ENCODE measurements at places on chromosomes 5 and 9. TPM values are rescaled to one million over a fixed set of nuclear protein-coding genes. Genes with fewer than 3 reads are reported as not detected.

Gene DND1
- 0.52 TPM for total RNA-seq

Gene SLC6A19
- total RNA-seq: 0.09 TPM

Gene ARHGEF37
- total RNA-seq: 1.1 TPM

Gene GPR151
- under 0.01 TPM for total RNA-seq

Gene HNRNPH1
- 612 TPM for total RNA-seq

Gene KIAA0825
- total RNA-seq: 3.1 TPM

Gene COL27A1
- 12.6 TPM for total RNA-seq

Gene FGF10
- 0.99 TPM for total RNA-seq

Gene PDE8B
- total RNA-seq: 0.38 TPM

Gene CORO2A
- total RNA-seq: 5.1 TPM

Gene HRH2
- 4.2 TPM for total RNA-seq

Gene DTWD2
- total RNA-seq: 3.9 TPM

Gene ZNF79
- total RNA-seq: 8.8 TPM

Gene CMYA5
- 2.7 TPM for total RNA-seq

Gene FOXD4L5
- total RNA-seq: 0.09 TPM

Gene CDKN2AIPNL
- 36.5 TPM for total RNA-seq

Gene SNCAIP
- 5.2 TPM for total RNA-seq

Gene FBXL7
- 0.90 TPM for total RNA-seq

Gene SOWAHA
- total RNA-seq: 1.0 TPM

Gene NRG2
- total RNA-seq: 0.38 TPM

Gene DDX4
- total RNA-seq: 0.57 TPM

Gene CDH9
- total RNA-seq: 0.05 TPM

Gene PSD2
- total RNA-seq: 0.90 TPM

Gene CCL21
- total RNA-seq: 43.7 TPM

Gene OR1B1
- not detected for total RNA-seq

Gene SPOUT1
- total RNA-seq: 24.3 TPM

Gene TSSK1B
- total RNA-seq: 0.05 TPM

Gene FOCAD
- 32.3 TPM for total RNA-seq

Gene FCN1
- 12.2 TPM for total RNA-seq

Gene ASPN
- 9.8 TPM for total RNA-seq

Gene TMEM174
- not detected for total RNA-seq

Gene ARHGEF28
- 7.3 TPM for total RNA-seq

Gene ZNF454
- 0.61 TPM for total RNA-seq

Gene KIF27
- total RNA-seq: 5.2 TPM

Gene MLANA
- not detected for total RNA-seq

Gene FEM1C
- total RNA-seq: 8.5 TPM

Gene SEMA5A
- total RNA-seq: 2.5 TPM

Gene CD72
- total RNA-seq: 6.8 TPM

Gene IRGM
- total RNA-seq: 0.28 TPM

Gene SLC6A18
- not detected for total RNA-seq

Gene ZDHHC12
- 20.7 TPM for total RNA-seq

Gene ANKRD55
- total RNA-seq: 3.5 TPM

Gene ZBTB6
- 10.2 TPM for total RNA-seq

Gene HSPB3
- total RNA-seq: 0.94 TPM

Gene SLC25A46
- total RNA-seq: 47.3 TPM

Gene ENHO
- 0.47 TPM for total RNA-seq

Gene SPINK6
- total RNA-seq: 1.2 TPM

Gene CDO1
- total RNA-seq: 1.6 TPM

Gene CCL27
- 4.4 TPM for total RNA-seq

Gene SLC34A3
- total RNA-seq: not detected

Gene BTNL8
- total RNA-seq: 0.24 TPM

Gene TOR2A
- 7.2 TPM for total RNA-seq

Data from thymus (tissue), 14 donors.